Keratinocyte (primary cell): ENCODE measurements at places on chromosomes 2 and 18.

GRCh38 chr2:159897720-159898119 lies 99.7 kb upstream of the CD302 start:
- no peak for DNase-seq

- DNase-seq = no peak
These were observed 12.4 kb downstream of the SLC8A1 start for GRCh38 chr2:40439473-40439872.

DNA sequence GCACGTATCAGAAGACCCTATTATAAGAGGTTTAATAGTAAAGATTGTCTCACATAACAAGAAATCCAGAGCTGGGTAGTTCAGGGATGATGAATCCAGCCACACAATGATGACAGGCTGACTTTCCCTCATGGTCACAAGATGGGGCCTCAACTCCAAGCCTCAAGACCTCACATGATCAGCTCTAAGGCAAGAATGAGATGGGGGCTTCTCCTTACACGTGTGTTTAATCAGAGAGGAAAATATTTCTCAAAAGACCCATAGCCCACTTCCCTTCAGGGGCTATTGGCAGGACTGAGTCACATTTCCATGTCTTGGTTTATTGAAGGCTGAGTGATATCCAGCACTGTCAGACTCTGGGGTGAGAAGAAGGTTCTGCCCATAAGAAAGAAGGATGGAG lies 100.2 kb upstream of the FOSL2 start:
- DNase-seq = no peak

DNA sequence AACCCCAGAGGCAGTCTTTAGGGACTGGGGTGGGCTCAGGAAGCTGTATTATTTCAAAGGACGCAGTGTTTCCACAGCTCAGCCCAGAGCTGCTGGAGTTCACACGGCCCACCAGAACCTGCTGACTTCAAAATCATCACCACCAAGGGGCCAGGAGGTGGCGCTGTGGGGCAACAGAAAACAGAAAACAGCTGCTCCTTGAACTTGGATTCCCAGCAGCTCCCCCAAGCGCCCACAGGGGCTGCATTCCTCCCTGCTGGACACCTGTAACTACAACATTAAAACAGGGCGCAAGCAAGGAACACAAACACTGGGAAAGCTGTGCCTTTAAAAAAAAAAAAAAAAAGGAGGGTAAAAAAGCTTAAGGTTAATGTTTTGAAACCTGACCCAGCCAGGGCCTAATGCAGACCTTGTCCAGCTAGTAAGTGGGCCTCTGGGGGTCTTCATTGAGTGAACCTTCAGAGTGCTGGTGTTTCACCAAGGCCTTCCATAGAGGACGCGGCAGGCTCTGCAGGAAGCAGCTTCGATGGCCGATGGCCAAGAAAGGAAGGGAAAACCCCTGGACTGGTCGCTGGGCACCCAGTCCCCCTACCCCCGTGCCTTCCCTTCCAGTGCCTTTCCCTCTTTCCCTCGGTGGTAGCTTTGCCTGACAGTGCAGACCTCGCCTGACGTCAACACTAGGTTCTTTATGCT lies 25.9 kb downstream of the MLPH start:
- DNase-seq = peak; percentile 62

DNA sequence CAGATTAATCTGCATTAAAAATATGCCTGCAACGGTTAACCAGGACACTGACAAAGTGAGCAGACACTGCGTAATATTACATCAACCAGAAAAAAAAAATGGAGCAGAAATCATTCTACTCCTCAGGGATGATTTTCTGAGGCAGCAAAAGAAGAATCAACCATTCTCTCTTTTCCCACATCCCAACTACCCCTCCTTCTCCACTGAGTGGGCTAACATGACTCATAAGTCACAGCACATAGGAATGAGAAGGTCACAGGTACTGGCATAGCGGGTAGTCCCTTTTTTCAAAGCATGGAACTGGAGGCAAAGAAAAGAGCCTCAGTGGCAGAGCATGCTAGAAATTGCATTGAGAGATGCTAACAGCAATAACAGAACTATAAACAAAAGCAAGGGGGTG lies 54.3 kb upstream of the TSPYL6 start:
- no peak for DNase-seq

- DNase-seq = no peak
These were observed 219.2 kb downstream of the MTX2 start for GRCh38 chr2:176488431-176488830.

DNA sequence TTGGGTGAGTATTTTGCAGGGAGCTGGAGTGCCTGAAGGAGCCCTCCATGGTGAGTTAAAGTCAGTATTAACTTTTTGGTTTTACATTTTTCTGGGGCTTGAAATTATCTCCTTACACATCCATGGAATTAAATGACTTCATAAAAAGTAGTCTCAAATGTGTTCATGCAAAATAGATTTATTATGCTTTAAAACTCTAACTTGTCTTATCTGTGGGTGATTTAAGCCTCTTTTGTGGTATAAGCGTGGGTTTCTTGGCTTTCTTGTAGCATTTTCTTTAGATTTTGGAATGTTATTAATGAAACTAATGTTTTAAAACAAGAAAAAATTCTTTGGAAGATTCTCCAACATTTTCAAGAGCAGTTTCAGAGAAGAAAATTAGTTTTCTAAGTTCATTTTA lies 27.8 kb downstream of the NABP1 start:
- no peak for DNase-seq

GRCh38 chr2:69501301-69501700 lies 64.1 kb upstream of the NFU1 start:
- DNase-seq = no peak

DNA sequence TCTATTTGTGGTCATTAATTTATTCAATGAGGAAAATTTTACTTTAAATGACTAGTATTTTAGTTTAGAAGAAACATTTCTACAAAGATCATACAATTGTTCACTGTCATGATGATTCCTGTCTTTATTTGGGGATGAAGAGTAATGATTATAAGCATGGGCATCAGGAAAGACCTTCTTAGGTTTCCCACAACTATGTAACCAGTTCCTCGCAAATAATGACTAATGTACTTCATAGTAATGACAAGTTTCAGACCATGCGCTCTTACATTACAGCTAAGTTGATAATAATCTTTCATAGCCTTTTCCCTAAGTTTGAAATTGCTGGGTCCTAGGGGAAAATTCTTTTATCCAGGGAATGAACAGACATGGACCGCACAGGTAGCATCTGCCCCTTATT lies 90.5 kb downstream of the MYO5B start:
- DNase-seq = no peak

DNA sequence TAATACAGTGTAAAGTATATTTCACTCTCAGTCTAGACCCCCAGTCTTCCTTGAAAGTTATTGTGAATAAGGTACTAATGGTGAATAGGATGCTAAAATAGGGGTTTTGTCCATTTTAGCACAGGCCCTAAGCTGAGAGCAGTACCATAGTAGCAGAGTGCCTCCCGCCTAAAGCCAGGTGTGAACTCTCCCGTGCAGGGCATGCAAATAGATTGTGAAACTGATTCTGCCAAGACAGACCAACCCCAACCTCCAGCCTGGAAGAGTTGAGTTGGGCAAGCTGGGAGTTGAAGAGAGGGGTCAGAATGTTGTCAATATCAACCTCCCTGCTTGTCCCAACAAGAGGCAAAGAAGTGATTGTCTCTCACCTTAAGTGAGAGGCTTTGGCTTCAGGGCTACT lies 97.4 kb upstream of the CYRIA start:
- no peak for DNase-seq

DNA sequence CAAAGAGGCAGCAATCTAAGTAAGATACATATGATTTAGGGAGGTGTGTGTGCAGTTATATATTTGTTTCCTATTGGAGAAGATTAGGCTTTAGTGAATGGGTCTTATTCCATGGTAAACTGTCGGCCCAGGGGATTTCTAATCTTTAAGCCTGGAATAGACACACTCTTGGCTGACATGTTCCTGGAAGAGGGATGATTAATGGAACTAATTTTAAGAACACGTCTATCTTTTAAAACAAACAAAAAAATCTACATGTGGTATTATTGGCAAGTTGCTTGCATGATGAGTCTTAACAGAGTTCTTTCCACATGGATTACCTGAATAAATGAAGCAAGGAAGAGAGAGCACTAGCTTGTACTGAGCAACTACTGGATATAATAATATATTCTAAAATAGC lies 114.2 kb upstream of the NT5C1B start:
- DNase-seq = no peak

DNA sequence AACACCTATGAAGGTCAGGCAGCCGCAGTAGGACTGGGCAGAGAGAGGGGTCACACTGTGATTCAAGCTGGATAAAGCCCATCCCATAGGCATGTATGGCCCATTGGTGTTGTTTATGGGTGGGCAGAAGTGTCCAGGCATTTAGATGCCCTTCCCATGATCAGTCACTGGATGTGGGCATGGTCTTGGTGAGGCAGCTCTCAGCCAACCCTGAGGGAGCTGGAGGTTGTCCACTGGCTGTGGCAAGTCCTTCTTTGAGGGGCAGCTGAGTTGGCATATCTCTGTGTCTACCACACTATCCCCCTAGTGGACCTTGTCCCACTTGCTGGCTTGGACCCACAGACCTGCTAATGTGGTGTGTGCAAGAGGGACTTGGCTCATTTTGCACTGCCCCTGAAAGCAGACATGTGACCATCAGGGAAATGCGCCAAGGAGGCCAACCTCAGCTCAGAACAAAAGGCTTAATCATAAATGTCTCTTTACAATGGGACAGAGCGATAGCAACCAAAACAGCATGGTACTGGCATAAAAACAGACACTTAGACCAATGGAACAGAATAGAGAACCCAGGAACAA lies 82.0 kb downstream of the TMEM17 start:
- no peak for DNase-seq

DNA sequence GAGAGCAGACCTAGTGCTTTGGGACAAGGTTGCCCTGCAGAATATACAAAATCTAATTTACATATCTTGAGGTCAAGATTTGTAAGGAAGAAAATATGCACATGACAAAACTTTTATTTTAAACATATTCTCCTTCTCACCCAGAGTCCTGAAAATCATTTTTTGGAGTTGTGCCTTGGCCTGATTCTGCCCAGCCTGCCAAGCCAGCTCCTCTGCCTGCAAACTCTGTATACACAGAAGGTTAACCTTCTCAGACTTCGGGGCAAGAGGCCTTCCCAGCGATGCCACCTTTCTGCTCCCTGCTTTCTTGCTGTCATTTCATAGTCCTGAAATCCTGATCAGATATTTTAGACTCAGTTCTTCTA lies 95.8 kb upstream of the CAVIN2 start:
- no peak for DNase-seq

GRCh38 chr18:49100226-49100968 lies 149.6 kb upstream of the SMAD7 start:
- no peak for DNase-seq

GRCh38 chr2:208792766-208793165 lies 386.2 kb downstream of the PTH2R start:
- no peak for DNase-seq

GRCh38 chr2:173979751-173980351 lies 14.7 kb upstream of the SP3 start:
- no peak for DNase-seq

DNA sequence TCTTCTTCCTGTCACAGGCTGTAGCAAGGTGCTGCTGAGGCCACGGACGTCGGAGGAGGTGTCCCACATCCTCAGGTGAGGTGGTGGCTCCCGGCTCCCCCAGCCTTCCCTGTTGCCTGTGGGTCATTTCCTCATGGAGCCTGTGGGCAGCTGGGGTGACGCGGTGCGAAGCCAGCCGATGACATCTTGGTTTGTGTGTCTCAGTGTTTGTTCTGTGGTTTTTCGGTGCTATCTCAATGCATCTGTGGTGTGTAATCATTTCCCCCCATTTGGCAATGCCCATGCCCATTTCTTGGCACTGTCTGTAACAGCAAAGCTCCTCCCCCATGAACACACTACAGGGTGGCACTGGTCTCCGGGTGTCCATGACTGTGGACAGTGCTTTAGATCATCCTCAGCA lies 6.6 kb downstream of the D2HGDH start:
- no peak for DNase-seq

GRCh38 chr2:85134255-85134895 lies 1.2 kb downstream of the TCF7L1 start:
- DNase-seq = no peak

DNA sequence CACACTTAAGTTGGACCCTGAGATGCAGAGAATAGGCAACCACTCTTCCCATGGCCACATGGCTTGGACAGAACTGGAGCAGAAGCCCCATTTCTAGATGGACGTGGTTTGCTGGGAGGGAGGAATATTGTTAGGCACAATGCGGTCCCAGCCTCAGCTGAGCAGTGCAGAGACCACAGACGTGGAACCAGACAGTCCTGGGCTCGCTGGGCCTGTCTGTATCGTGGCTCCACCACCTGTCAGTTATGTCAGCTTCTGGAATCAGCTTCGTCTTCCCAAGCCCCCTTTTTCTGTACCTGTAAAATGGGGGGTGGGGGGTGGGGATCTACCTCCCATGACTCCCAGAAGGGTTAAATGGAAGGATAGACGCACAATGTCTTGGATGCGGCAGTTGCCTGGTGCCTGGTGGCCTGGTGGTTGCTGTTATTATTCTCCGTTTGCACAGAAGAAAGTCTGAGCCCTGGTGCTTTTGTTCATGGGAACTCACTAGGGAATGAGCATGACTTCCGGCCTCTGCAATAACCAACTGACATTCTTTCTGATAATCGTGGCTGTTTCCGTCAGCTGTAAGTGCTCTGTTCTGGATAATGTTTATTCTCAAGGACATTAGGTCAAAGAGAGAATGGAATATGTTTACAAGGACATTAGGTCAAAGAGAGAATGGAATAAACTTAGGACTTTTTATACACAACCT lies 31.4 kb downstream of the COLEC11 start:
- DNase-seq = no peak

DNA sequence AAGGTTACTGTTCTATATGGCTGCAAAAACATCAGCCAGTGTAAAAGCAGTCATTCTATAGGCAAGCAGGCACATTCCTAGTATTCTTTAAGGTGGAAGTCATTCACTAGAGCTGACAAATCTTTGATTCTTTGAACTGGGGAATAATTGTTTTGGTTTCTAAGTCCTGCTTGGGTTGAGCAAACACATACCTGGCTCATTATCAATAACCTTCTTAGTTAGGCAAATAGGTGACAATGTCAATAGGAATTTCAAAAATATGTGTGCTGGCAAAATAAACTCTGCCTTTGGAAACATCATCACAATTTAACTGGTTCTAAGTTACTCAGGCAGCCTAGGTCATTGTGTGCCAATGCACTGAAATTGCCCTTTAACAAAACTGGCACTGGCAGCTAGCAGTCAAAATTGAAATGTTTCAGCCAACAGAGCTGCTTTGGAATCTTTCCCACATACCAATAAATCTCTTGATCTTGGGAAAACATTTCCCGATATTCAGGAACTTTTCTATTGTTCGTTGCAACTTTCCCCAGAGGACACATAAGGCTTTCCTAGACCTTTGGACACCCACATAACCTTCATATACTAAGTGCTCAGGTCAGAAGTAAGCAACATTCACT lies 402.0 kb upstream of the MMADHC start:
- DNase-seq = peak; percentile 55

- DNase-seq = no peak
These were observed 743.6 kb upstream of the FANCL start for GRCh38 chr2:58984731-58985130.

DNA sequence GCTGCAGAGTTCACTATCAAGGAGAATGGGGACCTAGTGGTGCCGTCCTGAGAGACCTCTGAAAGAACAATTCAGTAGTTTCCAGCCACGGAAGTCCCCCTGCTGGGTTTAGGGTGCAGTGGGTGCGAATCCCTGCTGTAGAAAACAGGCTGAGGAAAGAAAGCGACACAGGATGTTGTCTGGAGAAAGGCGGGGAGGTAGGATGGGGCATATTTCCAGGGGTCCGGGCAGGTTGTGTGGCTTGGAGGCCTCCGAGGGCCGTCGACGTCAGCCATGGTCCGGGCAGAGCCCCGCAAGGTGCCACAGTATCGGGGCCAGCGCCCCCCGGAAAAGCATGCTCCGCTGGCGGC lies 807 bp upstream of the CREB1 start:
- DNase-seq = no peak

- no peak for DNase-seq
These were observed 49.2 kb upstream of the DARS1 start for GRCh38 chr2:136034629-136035028.
